CD14-positive monocyte (primary cell): ENCODE measurements at places on chromosomes 6 and 20.

- H3K36me3 ChIP-seq = no peaks in the 10 kb centered on the region
- peaks cover 12% of the 10 kb centered on the region for H3K4me1 ChIP-seq
Observed at GRCh38 chr6:3742076-3742425, 9.5 kb downstream of the PXDC1 start.

- H3K27ac ChIP-seq = peak overlapping the region; percentile 59
- H3K4me3 ChIP-seq = no peak overlapping the region
- peaks cover 12% of the 10 kb centered on the region for H3K4me1 ChIP-seq
Observed at GRCh38 chr6:144265390-144265789, 19.7 kb upstream of the UTRN start.

- H3K4me3 ChIP-seq = no peak overlapping the region
- no peaks in the 10 kb centered on the region for H3K27me3 ChIP-seq
- DNase-seq = no peak
- no peaks in the 10 kb centered on the region for H3K4me1 ChIP-seq
- H3K27ac ChIP-seq = no peak overlapping the region
Observed at GRCh38 chr20:49420811-49421295, 61.6 kb downstream of the KCNB1 start.

DNA sequence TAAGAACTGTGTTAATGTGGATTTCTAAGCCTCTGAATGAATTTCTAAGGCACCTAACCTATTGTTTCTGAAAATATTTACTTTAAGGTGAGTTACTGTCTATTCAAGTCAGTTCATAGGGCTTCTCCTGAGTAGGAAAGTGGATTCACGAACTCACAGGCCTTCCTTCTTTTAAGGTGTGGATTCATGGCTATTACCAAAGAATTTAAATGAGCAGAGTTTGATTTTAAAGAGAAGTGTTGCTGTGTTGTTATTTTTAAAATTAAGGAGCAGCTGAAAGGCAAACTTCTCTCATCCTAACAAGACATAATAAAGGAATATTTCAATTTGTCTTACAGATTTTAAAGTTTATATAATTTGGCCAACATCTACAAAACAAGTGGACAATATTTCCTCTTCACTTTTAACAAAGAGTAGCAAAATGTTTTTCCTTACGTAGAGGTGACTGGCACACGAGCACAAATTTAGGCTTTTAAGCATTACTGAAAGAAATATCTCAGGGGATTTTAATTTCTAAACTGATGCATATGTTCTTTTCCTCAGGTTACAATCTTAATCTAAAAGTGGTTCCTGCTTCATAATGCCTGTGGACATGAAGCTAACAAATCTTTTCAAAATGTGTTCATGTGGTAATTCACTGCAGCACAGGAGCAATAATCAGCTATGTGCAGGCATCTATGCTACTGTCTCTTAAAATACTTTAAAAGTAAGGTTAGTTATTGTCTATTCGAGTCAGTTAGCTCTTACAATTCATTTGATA, 602 bp upstream of the TSPYL4 start:
- no peaks in the 10 kb centered on the region for H3K36me3 ChIP-seq
- no peaks in the 10 kb centered on the region for H3K27me3 ChIP-seq
- DNase-seq = no peak

DNA sequence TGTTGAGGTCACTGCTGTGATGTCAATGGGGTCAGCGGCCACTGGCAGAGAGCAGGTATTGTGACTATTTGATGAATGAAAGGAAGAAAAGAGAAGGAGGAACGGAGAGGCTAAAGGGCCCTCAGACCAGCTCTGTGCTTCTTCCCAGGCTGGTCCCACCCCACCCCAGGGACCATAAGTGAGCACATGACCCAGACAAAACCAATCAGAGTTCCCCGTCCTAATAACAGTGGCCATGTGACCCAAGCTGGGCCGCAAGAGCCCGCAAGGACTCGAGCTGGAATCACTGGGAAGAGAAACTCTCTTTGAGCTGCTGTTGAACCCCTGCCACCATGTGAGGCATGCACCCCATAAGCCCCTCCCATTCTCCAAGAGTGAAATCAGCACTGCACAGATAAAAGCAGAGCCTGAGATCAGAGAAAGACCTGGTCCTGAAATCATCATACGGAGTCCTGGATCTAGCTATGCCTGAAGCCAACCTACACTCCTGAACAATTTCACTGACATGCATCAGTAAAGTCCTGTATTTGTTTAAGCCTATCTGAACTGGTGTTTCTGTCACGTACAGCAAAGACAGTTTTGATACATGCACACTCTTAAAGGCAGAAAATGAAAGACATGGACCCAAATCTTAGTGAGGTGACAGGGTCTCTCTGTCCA, 90.2 kb downstream of the PREX1 start:
- no peaks in the 10 kb centered on the region for H3K27me3 ChIP-seq
- peaks cover 29% of the 10 kb centered on the region for H3K4me1 ChIP-seq
- peaks cover 96% of the 10 kb centered on the region for H3K36me3 ChIP-seq
- H3K27ac ChIP-seq = peak overlapping the region; percentile 74

DNA sequence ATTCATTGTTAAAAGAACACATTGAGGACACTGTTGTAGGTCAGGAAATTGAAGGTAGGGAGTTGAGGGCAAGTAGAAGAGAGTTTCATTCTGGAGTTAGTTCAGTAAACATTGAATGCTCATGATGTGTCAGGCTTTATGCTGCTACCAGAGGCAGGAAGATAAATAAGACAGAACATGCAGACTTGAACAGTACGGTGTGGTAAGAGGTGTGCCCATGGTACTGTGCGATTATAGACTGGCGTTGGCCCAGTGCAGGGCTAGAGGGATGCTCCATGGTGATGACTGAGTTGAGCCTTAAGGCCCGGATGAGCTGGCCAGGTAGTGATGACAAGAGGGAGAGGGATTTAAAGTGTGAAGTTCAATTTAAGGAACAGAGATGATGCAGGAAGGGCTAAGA, 50.8 kb downstream of the CARMIL1 start:
- peaks cover 18% of the 10 kb centered on the region for H3K4me1 ChIP-seq
- DNase-seq = no peak
- H3K36me3 ChIP-seq = no peaks in the 10 kb centered on the region
- no peaks in the 10 kb centered on the region for H3K27me3 ChIP-seq

GRCh38 chr6:22332711-22333110, 35.9 kb upstream of the PRL start:
- no peak overlapping the region for H3K27ac ChIP-seq
- H3K4me1 ChIP-seq = no peaks in the 10 kb centered on the region
- no peaks in the 10 kb centered on the region for H3K27me3 ChIP-seq

GRCh38 chr6:128112494-128112893, 211.6 kb upstream of the THEMIS start:
- H3K27ac ChIP-seq = no peak overlapping the region
- no peaks in the 10 kb centered on the region for H3K36me3 ChIP-seq
- no peak overlapping the region for H3K4me3 ChIP-seq
- H3K4me1 ChIP-seq = no peaks in the 10 kb centered on the region
- no peaks in the 10 kb centered on the region for H3K27me3 ChIP-seq
- DNase-seq = no peak

DNA sequence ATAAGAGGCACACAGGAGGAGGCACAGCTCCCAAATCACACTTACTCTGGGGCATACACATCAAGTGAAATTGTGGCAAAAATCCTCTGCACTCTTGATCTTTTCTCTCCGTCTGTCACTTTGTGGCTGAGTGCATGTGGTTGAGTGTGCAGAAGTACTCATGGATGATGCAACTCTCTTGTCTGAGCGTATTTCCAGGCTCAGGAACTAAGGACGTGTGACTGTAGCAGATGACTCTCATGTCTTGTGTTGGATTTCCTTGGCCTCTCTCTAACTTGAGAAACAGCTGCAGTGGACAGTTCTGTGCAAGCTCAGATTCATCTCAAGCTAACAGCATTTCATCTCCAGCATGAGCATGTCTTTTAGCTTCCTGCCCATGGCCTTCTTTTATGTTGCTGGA, 245.4 kb upstream of the FLRT3 start:
- H3K36me3 ChIP-seq = no peaks in the 10 kb centered on the region
- H3K4me3 ChIP-seq = no peak overlapping the region
- no peaks in the 10 kb centered on the region for H3K4me1 ChIP-seq
- no peak for DNase-seq
- no peak overlapping the region for H3K27ac ChIP-seq
- H3K27me3 ChIP-seq = no peaks in the 10 kb centered on the region

- no peak for DNase-seq
- peaks cover 65% of the 10 kb centered on the region for H3K36me3 ChIP-seq
- no peak overlapping the region for H3K4me3 ChIP-seq
- H3K27ac ChIP-seq = no peak overlapping the region
Observed at GRCh38 chr20:39013662-39014109, 51.5 kb downstream of the DHX35 start.

DNA sequence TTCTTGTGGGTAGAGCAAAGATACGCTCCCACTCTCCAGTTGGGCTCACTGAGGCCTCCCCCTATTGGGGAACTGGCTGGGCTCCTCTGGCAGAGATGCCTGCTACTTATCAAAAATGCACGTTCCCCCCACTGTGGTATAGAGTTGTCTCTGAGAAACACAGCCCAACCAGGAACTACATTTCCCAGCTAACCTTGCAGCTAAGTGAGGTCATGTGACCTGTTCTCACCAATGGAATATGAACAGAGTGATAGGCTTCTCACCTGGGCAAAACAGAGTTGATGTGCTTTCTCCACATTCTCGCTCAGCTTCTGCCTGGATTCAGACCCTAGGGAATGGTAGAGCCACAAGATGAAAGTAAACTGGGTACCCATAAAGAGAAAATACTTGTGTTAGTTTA, 49.1 kb upstream of the PTPRT start:
- no peak for DNase-seq
- no peak overlapping the region for H3K27ac ChIP-seq
- no peaks in the 10 kb centered on the region for H3K27me3 ChIP-seq
- H3K4me3 ChIP-seq = no peak overlapping the region

GRCh38 chr6:22954749-22955385, 385.5 kb downstream of the HDGFL1 start:
- no peak for DNase-seq
- H3K4me1 ChIP-seq = no peaks in the 10 kb centered on the region
- H3K36me3 ChIP-seq = no peaks in the 10 kb centered on the region
- no peak overlapping the region for H3K27ac ChIP-seq

DNA sequence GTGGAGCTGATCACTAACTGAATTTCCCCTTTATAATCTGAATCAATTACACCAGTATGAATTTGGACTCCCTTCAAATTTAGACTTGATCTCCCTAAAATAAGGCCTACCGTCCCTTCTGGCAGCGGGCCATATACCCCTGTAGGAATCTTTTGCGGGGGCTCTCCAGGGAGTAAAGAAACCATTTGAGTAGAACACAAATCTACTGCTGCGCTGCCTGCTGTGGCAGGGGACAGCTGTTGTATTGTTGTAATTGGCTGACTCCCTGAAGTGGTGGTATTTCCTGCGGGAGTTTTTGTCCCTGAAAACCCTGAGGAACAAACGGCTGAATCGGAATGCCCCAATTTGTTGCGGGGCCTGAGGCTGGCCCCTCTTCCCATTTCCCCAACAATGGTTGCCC, 16.0 kb upstream of the PTCRA start:
- DNase-seq = no peak
- H3K4me3 ChIP-seq = no peak overlapping the region
- peaks cover 14% of the 10 kb centered on the region for H3K4me1 ChIP-seq

GRCh38 chr6:144320741-144321140, 35.6 kb downstream of the UTRN start:
- H3K4me3 ChIP-seq = no peak overlapping the region
- no peaks in the 10 kb centered on the region for H3K27me3 ChIP-seq
- no peak for DNase-seq
- no peaks in the 10 kb centered on the region for H3K36me3 ChIP-seq
- H3K27ac ChIP-seq = no peak overlapping the region

DNA sequence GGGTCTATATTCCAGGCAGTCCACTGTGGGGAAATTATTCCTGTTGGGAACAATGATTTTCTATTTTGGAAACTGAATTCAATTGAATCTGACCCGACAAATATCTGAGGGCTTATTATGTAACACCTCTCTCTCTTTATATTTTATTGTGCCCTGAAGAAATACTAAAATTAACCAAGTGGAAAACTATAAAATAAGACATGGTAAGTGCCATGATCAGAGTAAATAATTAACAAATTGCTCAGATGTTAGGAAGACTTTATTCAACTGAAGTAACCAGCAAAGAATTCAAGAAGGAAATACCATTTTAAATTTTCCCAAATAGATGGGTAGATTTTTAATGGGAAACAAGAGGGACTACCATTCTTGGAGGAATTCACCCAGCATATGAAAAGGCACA, 632.9 kb downstream of the MAFB start:
- H3K27ac ChIP-seq = no peak overlapping the region
- no peaks in the 10 kb centered on the region for H3K36me3 ChIP-seq
- no peaks in the 10 kb centered on the region for H3K27me3 ChIP-seq

DNA sequence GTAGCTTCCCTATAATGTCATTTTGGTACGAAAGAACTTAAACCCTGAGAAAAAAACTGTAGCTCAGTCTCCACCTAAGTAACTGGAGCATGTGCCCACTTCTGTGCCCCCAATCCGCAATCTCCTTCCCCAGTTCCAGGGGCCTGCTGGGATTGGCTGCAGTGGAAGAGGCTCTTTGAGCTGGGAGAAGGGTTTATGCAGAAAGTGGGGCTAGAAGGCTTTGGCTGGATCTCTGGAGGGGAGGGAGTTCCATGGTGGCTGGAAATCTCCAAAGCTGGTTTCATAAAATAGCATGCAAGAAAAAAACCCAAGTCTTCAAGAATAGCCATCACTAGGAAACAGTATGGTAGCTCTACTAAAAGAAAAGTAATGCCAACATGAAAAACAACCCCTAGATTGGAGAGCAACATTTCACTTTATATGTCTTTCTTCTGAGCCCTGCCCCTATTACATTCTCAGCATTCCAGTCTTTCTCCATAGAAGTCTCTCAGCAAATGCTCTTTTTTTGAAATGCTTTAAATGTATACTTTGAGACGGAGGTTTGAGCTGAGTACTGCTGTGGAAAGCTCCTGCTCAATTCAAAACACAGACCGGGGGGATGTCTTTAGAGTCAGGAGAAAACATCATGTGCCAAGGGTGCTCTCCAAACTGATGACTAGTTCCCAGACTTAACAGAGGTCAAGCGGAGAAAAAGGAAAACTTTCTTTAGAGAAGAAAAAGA, 36.0 kb upstream of the FOXO3 start:
- H3K4me1 ChIP-seq = no peaks in the 10 kb centered on the region
- DNase-seq = no peak
- H3K4me3 ChIP-seq = no peak overlapping the region
- no peaks in the 10 kb centered on the region for H3K27me3 ChIP-seq

- peaks cover 12% of the 10 kb centered on the region for H3K4me1 ChIP-seq
- peaks cover 45% of the 10 kb centered on the region for H3K36me3 ChIP-seq
- H3K27ac ChIP-seq = peak overlapping the region; percentile 78
- peak overlapping the region; percentile 72 for H3K4me3 ChIP-seq
- DNase-seq = no peak
- H3K27me3 ChIP-seq = no peaks in the 10 kb centered on the region
Observed at GRCh38 chr6:34425132-34425497, 754 bp downstream of the RPS10 start.

- no peaks in the 10 kb centered on the region for H3K27me3 ChIP-seq
- H3K27ac ChIP-seq = no peak overlapping the region
- no peak for DNase-seq
- no peak overlapping the region for H3K4me3 ChIP-seq
Observed at GRCh38 chr20:21936720-21937380, 231.4 kb downstream of the PAX1 start.

- H3K4me1 ChIP-seq = no peaks in the 10 kb centered on the region
- H3K36me3 ChIP-seq = no peaks in the 10 kb centered on the region
- no peak overlapping the region for H3K27ac ChIP-seq
- H3K4me3 ChIP-seq = no peak overlapping the region
Observed at GRCh38 chr20:54385746-54386145, 89.6 kb upstream of the DOK5 start.

- peaks cover 12% of the 10 kb centered on the region for H3K4me1 ChIP-seq
- DNase-seq = no peak
- H3K4me3 ChIP-seq = no peak overlapping the region
- H3K27ac ChIP-seq = no peak overlapping the region
Observed at GRCh38 chr6:14450578-14450977, 333.0 kb downstream of the CD83 start.

- H3K4me3 ChIP-seq = no peak overlapping the region
- peaks cover 28% of the 10 kb centered on the region for H3K4me1 ChIP-seq
- no peak overlapping the region for H3K27ac ChIP-seq
- H3K27me3 ChIP-seq = no peaks in the 10 kb centered on the region
- DNase-seq = no peak
Observed at GRCh38 chr6:158004701-158005095, 23.0 kb downstream of the SYNJ2 start.
